CD4-positive, CD25-positive, alpha-beta regulatory T cell (primary cell): ENCODE measurements at places on chromosomes 7 and 10. TPM values are rescaled to one million over a fixed set of nuclear protein-coding genes. Genes with fewer than 3 reads are reported as not detected.
A peak's percentile ranks its signal among the peaks of the same experiment; 100 is the strongest.

Gene TMEM229A
- not detected for polyA plus RNA-seq

- no peaks in the 10 kb centered on the region for H3K4me1 ChIP-seq
- no peak overlapping the region for H3K27ac ChIP-seq
- no peaks in the 10 kb centered on the region for H3K36me3 ChIP-seq
- no peaks in the 10 kb centered on the region for H3K27me3 ChIP-seq
- H3K4me3 ChIP-seq: no peak overlapping the region
Observed at GRCh38 chr7:101681170-101682007, 52.3 kb upstream of the MYL10 start.

DNA sequence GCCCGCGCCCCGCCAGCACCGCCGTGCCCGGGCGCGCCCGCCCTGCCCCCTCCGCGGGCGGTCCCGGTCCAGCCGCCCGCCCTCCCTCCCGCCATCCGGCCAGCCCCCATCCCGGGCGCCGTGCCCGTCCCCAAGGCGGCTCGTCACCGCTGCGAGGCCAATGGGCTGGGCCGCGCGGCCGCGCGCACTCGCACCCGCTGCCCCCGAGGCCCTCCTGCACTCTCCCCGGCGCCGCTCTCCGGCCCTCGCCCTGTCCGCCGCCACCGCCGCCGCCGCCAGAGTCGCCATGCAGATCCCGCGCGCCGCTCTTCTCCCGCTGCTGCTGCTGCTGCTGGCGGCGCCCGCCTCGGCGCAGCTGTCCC is at the start of gene HTRA1:
Gene HTRA1 (plus strand): TSS at position 187 of the 362 bp plus-strand sequence. CDS start 100 bp downstream, at position 287.
- peak within 1 kb of the TSS; percentile 53 for H3K4me3 ChIP-seq
- peaks cover 20% of the 10 kb centered on the region for H3K4me1 ChIP-seq
- H3K27me3 ChIP-seq: peaks cover 19% of the 10 kb centered on the region

Gene AGBL3
- 0.79 TPM for polyA plus RNA-seq

GRCh38 chr7:52447581-52448180 is 587.8 kb upstream of the POM121L12 start:
- DNase-seq: no peak
- H3K4me3 ChIP-seq: no peak overlapping the region
- H3K27me3 ChIP-seq: no peaks in the 10 kb centered on the region
- H3K27ac ChIP-seq: no peak overlapping the region

Gene GIMAP6
- polyA plus RNA-seq: 133 TPM
